Fibroblast of skin of right quadriceps (primary cell): ENCODE measurements at places on chromosomes 13 and 19.

GRCh38 chr19:4878491-4878968 is 11.1 kb upstream of the PLIN3 start:
- peak; percentile 8 for DNase-seq

DNA sequence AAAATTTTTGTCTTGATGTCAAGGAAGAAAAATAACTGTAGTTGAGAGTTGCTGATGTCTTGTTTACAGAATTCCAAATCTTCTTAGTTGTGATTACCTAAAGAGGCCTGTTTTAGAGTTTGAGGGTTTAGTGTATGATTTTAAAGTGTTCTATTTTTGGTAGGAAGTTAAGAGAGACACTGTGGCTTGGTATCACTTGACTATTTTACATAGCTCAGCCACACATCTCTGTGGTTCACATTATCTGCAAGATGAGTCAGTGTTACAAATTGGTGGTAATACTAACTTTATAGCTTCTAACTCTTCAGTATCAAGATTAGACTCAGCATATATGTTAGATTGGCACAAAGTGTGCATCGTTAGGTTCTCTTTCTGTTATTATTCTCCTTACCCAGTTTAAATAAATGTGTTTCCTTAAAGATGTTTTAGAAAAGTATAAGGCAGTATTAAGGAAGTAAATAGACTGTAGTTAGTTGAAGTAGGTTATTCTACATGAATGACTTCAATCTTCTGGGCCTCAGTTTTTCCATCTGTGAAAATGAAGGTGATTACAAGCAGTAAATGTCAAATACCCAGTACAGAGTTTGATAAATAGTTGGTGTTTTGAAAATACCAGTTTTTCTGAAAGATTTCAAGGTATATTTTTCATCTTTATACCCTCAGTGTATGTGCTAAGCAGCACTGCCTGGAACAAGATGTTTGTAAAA is 33.4 kb downstream of the COG6 start:
- DNase-seq = peak; percentile 35

GRCh38 chr19:4541114-4541805 is 1.4 kb upstream of the LRG1 start:
- no peak for DNase-seq

- DNase-seq = no peak
Observed at GRCh38 chr19:5691822-5692722, 2.0 kb downstream of the RPL36 start.

- DNase-seq = peak; percentile 41
Observed at GRCh38 chr13:40777166-40777808, 6.3 kb upstream of the MRPS31 start.

GRCh38 chr19:10701955-10702525 is 801 bp downstream of the QTRT1 start:
- no peak for DNase-seq

- DNase-seq = no peak
Observed at GRCh38 chr19:33274663-33275558, 27.4 kb downstream of the CEBPA start.

GRCh38 chr13:50701469-50701868 is 142.0 kb downstream of the DLEU7 start:
- no peak for DNase-seq

GRCh38 chr13:95814495-95814894 is 137.6 kb downstream of the DNAJC3 start:
- DNase-seq = no peak

GRCh38 chr13:34025746-34026145 is 207.8 kb downstream of the RFC3 start:
- DNase-seq = peak; percentile 89
